ENCODE measurements at places on chromosomes 5 and 9. TPM values are rescaled to one million over a fixed set of nuclear protein-coding genes. Genes with fewer than 3 reads are reported as not detected.
A peak's percentile ranks its signal among the peaks of the same experiment; 100 is the strongest.

DNA sequence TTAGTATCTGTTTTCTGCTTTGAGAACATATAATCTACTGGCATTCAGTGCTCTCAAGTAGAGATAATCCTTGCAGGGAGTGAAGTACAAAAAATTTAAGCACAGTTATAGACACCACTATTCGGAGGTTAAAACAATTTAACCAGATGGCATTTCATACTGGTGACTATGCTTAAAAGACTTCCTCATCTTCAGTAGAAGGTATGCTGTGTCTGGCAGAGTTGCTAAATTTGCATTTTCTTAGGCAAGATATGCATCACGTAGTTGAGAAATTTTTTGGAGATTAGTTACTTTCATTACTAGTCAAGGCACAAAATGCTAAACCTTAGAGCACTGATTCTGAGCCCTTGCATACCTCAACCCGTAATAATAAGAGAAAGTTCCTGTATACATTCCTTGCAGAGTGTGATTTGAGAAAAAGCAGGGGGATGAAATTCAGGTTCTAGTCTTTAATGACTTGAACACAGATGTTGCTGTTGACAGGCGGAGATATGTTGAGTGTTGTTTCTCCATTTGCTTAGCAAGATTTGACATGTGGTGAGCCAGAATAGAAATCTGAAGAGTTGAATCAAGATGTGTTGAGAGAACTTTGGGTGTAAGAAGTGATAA, 70.8 kb upstream of the STARD4 start:
- peak; percentile 92 for DNase-seq

DNA sequence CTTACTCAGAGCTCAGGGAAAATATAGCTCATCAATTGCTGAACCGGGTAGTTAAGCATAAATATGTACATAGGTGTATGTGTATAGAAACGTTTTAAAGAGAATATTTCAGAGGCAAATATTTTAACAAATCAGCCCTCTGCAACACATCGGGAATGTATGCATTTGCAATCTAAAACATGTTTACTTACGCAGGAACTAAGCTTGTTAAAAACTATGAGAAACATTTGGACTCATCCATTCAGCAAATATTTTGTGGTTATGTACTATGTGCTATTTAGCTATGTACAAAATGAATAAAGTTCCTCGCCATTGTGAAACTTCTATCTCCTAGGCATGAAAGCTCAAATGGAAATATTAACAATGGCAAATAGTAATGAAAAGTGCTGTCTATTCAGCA, 469.9 kb downstream of the ARHGEF28 start:
- peak; percentile 14 for DNase-seq

- DNase-seq: peak; percentile 71
These were observed 1.2 kb downstream of the IER5L start for GRCh38 chr9:129176701-129177442.

GRCh38 chr5:76000582-76000981, 82.6 kb upstream of the SV2C start:
- DNase-seq: no peak

GRCh38 chr9:80435591-80435990, 863.8 kb downstream of the TLE4 start:
- DNase-seq: no peak

- DNase-seq: no peak
These were observed 109.0 kb upstream of the SMC2 start for GRCh38 chr9:103985077-103985476.

DNA sequence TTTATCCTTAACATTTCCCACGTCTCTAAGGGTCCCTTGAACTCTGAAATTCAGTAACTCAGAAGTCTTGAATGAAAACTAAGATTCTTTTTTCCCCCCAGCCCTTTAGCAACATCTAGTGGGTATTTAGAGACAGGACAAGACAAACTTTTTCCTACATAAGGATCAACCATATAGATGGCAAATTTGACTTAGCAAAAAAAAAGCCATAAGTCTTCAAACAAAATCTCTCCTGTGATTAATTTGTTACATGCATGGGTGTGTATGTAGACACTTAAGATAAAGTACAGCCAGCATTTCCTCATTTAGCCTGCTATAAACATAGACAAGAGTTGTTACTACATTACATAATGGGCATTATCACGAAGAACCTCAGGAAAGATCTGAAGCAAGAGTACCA, 29.1 kb upstream of the ANKRD31 start:
- DNase-seq: peak; percentile 55

- peak; percentile 75 for DNase-seq
These were observed 41.5 kb downstream of the SECISBP2 start for GRCh38 chr9:89359751-89360261.

GRCh38 chr5:79151942-79152671, 40.5 kb downstream of the BHMT start:
- no peak for DNase-seq

GRCh38 chr9:27664121-27664779, 91.0 kb upstream of the C9orf72 start:
- no peak for DNase-seq

GRCh38 chr5:77921094-77921768, 145.1 kb upstream of the TBCA start:
- no peak for DNase-seq

- no peak for DNase-seq
These were observed 149.6 kb downstream of the HTR1A start for GRCh38 chr5:63812693-63813092.

DNA sequence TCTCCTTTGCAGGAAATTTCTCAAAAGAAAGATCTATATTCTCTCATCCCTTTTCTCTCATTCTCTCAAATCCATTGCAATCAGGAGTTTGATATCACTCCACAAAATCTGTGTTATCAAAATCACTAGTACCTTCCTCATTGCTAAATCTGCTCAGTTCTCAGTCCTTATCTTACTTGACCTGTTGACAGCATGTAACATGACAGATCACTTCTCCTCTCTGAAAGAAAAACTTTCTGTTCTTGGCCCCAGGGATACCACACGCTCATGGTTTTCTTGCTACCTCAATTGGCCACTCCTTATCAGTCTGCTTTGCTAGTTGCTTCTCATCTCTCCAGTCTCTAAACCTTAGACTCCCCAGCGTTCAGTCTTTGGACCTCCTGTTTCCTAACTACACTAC, 22.1 kb downstream of the SRP19 start:
- DNase-seq: no peak

DNA sequence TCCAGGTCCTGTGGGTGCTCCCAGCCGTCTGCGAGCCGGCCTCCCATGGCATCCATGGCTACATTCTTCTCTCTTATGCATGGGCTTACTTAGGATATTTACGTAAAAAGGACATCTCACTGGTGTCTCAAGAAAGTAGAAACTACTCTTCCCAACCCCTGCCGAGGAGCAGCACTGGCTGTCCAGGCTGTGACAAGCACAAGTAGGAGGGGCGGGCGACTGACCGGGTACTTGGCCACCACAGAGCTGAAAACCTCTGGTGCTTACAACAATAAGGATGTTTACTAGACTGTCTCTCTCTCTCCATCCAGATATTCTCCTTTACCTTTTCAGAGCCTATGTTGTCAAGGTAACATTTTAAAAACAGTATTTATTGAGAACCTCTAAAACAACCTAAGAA, 56.3 kb upstream of the TBC1D9B start:
- no peak for DNase-seq

DNA sequence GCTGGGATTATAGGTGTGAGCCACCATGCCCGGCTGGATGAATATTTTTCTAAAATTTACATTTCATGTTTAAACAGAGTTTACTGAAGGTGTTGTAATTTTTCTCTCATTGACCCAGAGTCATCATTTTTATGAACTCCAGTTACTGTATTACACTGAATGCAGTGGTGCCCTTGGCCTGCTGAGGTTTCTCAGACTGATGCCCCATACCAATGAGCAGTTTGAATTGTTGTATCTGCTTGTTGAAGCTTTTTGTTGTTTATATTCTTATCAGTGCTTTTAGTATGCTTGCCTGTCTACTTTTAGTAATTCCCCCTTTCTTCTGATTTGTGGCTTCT, 29.9 kb downstream of the NFX1 start:
- DNase-seq: peak; percentile 70

DNA sequence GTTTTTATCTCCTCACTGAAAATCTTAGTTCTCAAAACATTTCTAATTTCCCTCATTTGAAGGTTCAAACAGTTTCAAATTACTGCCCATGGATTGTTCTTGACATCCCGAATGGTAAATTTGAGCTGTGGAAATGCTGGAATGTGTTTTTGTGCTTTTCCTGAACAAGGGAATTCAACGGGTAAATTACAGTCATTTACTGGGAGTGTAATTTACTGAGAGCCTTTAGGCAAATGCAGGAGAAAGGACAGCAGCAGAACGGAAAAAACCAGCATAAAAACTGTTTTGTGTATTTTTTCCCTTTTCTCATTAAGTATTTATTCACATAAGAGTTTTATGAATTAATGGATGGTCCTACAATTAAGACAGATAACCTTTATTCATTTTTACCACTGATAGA, 139.2 kb downstream of the PBX3 start:
- no peak for DNase-seq

- no peak for DNase-seq
These were observed 133.1 kb upstream of the CDH12 start for GRCh38 chr5:22986281-22986680.

GRCh38 chr5:131999441-132000240, 11.8 kb downstream of the ACSL6 start:
- DNase-seq: no peak

DNA sequence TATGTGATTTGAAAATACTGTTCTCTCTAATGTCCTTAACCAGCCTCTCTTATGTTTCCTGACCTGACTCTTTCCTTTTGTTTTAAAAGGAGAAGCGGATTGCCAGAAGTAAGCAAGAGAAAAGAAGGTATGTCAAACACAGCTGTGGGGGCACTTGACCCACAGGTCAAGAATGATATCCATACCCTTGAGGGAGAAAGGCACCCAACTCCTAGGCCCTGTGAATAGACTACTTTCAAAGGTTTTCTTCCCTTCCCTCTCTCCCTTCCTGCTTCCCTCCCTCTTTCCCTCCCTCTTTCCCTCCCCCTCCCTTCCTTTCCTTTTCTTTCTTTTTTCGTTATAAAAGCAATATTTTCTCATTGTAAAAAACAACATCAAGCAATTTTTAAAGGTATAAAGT, 306.8 kb downstream of the TRPM3 start:
- no peak for DNase-seq

- DNase-seq: no peak
These were observed at the start of gene CER1 for GRCh38 chr9:14722391-14723035. CER1 (minus strand) TSS chr9:14722733; CDS start chr9:14722672, 61 bp downstream.

GRCh38 chr5:95422838-95423237, 31.7 kb downstream of the FAM81B start:
- peak; percentile 33 for DNase-seq

INSYN2B gene
- total RNA-seq: 43.2 TPM

ZNF483 gene
- 0.25 TPM for total RNA-seq

DRD1 gene
- total RNA-seq: not detected

PCDHB14 gene
- total RNA-seq: 4.3 TPM

SV2C gene
- total RNA-seq: not detected

PLEKHG4B gene
- not detected for total RNA-seq
